ENCODE measurements at places on chromosomes 16 and 17.

- DNase-seq, result no peak
Measured at GRCh38 chr17:61464843-61465180, 12.6 kb downstream of the TBX4 start.

- DNase-seq, result no peak
Measured at GRCh38 chr17:73924114-73924908, 279.2 kb upstream of the RPL38 start.

GRCh38 chr17:28949185-28950016 is 1.9 kb downstream of the PHF12 start:
- DNase-seq, result peak; percentile 74

- DNase-seq, result no peak
Measured at GRCh38 chr17:45366691-45367090, 49.9 kb upstream of the MAP3K14 start.

DNA sequence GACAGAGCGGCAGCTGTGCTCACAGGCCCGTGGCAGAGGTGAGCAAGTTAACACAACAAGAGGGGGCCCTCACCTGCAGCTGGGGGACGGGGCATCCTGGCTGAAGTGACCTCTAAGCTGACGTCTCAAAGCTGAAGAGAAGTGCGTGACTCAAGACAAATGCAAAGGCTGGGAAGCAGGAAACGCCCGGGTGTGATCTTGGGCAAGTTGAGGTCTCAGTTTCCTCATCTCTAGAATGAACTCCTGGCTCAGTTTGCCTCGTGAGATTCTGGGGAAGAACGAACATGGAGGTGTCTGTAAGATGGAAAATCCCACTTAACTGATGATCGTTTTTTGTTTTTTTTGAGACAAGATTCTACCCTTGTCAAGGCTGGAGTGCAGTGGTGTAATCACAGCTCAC is 40.1 kb upstream of the C1QL1 start:
- no peak for DNase-seq

- no peak for DNase-seq
Measured at GRCh38 chr16:57194512-57194911, 8.4 kb downstream of the RSPRY1 start.

DNA sequence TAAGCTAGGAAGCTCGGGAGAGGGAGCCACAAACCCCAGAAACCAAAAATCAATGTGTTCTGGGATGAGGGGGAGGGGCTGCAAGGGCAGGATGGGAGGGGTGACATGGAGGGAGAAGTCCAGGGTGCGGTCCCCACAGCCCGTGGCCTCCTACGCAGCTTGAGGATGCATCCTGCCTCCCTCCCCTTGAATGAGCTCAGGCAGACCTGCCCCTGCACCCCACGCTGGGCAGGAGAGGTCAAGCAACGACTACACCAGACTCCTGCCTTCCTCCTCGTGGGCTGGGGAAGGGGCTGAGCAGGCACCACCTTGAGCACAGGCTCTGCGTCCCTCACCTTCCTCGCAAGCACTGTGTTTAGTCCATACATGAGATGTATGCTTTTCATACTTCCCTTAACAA is 3.9 kb downstream of the ANKRD13B start:
- DNase-seq, result peak; percentile 30

GRCh38 chr16:75198135-75198600 is 8.8 kb downstream of the CTRB2 start:
- DNase-seq, result no peak

GRCh38 chr17:55717898-55718735 is 4.5 kb downstream of the TMEM100 start:
- peak; percentile 92 for DNase-seq

DNA sequence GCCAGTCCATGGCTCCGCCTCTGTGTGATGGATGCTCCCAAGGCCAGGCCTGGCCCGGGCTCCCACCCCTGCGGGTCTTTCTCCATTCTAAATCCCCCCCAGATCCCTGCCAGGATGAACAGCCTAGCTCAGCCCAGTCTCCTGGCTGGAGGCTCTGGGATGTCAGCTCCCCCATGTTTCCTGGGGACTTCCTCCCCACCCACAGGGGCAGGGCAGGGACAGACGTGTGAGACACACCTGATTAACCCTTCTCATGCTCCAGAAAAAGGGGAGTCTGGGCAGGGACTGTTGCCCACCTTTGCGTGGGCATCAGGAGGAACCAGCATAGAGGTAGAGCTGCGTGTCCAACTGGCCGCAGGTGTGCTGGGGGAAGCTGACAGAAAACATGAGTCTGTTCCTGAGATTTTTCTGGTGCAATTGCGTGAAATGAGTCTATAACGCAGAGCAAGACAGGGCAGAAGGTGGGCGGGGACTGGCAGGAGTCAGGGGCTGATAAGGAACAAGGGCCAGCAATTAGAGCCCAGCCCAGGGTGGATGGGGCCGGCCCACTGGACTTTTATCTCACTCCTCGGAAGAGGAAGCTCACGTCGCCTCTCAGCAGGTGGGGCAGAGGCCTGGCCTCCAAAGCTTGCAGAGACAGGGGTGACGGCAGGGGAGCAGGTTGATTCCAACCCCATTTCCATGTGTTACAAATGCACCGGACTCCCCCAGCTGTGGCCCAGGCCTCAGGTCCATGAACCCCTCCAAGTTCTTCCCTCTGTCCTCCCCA is 238.2 kb downstream of the RBFOX3 start:
- no peak for DNase-seq

- no peak for DNase-seq
Measured at GRCh38 chr17:81418710-81419318, 23.6 kb downstream of the BAHCC1 start.

- peak; percentile 70 for DNase-seq
Measured at GRCh38 chr16:81366316-81366932, 51.7 kb downstream of the GAN start.

DNA sequence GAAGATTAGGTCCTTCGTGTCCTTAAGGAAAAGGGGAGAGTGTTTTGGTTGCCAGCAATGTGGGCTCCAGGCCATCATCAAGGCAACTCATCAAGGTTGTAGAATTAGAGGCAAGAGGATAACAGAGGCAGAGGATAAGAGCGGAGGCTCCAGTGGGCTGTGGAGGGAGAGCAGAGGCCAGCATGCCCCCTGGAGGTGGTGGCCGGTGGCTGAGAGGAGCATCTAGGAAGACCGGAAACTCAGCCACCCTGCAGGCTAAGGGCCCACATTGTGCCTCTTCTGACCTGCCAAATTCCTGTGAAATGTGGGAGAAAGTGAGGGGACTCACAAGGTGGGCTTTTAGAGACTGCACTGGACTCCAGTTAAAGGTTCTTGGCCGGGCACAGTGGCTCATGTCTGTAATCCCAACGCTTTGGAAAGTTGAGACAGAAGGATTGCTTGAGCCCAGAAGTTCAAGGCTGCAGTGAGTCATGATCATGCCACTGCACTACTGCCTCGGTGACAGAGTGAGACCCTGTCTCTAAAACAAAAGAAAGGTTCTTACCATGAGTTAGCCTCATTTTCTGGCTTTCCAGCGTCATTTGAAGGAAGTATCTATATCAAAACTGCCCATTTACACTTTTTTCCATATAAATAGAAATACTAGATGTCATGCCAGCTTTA is 62.7 kb upstream of the ADORA2B start:
- peak; percentile 69 for DNase-seq

GRCh38 chr17:77696151-77696720 is 262.3 kb upstream of the TNRC6C start:
- DNase-seq, result peak; percentile 65

GRCh38 chr17:35738519-35739133 is 7.2 kb downstream of the RASL10B start:
- DNase-seq, result no peak

GRCh38 chr17:909642-910323 is 69.8 kb downstream of the NXN start:
- DNase-seq, result no peak

- no peak for DNase-seq
Measured at GRCh38 chr16:58035356-58036170, 10.0 kb downstream of the MMP15 start.

- no peak for DNase-seq
Measured at GRCh38 chr17:62134397-62134796, 69.3 kb upstream of the MED13 start.

- DNase-seq, result no peak
Measured at GRCh38 chr16:3865241-3865640, 15.3 kb downstream of the CREBBP start.

DNA sequence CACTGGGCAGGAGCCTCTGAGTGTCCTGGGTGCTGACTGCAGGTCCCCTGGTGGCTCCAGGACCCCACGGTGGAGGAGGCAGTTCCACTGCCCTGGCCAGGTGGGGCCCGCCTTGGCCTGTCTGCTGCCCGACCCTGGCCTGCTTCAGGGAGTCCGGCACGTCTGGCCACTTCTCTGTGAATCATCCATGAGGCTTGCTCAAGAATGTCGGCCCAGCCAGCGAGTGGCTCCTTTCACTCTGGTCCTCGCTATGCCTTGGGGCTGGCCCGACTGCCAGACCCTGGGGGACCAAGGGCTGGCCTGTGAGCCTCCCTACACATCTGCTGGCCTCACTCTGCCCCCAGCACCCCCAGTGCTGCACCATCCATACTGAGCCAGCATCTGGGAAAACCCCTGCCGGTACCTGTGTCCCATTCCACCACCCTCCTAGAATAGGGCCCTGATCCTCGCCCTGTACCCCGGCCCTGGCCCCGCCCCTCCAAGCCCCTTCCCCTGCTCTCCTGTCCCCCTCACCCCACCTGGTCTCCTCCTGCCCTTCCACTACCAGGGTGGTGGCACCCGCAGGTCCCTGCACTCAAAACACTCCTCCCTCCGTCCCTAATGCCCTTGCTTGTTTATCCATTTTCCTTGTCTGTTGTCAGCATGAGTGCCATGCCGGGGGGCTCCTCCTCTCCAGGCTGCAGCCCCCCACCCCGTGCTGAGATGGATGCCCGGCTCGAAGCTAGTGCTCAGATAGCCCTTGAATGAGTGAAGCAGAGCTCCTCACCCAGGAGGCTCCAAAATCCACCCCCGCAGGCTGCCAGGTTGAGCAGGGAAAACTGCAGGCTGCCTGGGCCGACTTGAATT is 35.5 kb downstream of the ADCY7 start:
- DNase-seq, result no peak

DNA sequence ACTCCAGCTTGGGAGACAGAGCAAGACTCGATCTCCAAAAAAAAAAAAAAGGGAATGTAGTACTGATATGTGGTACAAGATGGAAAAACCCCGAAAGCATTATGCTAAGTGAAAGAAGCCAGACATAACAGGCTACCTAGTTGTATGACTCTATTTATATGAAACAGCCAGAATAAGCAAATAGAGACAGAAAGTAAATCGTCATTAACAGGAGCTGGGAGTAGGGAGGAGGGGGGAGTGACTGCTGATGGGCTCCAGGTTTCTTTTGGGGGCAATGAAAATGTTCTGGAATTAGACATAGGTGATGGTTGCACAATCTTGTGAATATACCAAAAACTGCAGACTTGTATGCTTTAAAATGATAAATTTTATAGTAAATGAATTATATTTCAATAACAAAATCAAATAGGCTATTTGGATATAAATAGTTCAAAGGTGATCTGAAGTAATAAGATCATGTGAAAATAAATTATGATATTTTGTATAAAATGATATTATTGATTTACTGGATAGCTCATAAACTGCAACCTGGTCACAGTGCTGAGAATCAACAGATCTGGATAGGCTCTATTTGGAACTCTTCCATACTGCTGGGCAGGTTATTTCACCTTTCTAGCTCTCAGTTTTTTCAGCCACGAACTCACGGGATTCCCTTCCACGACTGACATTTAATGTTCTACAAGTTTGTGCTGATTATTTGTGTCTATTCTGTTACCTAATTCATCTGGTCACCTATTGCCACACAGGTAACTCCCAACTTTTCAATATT is 27.1 kb downstream of the ZNF652 start:
- DNase-seq, result no peak

GRCh38 chr17:44217738-44218343 is 1.6 kb downstream of the UBTF start:
- DNase-seq, result peak; percentile 30

DNA sequence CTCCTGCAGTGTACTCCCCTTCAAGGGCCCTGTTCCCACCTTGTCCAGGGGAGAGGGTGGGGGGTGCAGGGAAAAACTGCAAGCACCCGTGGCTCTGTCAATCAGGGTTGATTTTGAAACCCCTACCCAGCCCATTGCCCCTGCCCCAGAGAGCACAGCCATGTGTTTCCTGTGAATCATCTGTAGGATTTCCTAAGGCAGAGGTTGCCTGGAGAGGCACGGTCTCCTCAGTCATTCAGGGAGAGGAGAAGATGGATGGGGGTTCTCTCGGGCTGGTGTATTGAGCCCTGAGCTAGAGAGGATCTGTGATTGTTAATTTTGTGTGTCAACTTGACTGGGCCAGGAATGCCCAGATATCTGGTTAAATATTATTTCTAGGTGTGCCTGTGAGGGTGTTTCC is 3.5 kb upstream of the AGRP start:
- no peak for DNase-seq

DNA sequence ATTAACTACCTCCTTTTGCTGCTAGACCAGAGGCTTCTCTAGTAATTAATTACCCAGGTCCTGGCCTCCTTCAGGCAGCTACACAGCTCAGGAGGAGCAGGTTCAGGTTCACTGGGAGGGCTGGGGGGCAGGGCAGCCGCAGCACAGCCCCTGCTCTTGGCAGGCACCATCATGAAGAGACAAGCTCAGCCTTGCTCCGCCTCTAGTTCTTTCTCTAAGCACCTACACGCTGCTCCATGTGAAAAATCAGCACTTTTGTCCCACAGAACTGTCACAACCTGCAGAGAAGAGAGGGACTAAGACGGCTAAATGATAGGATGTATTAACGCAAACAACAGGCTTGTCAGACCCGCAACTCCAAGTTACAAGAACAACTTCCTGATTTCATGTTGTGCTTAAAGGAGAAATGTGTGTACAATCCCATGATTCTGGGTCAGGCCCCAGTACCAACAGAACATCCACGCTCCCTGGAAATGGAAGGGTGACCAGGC is 53.4 kb downstream of the GRB2 start:
- peak; percentile 78 for DNase-seq

- DNase-seq, result no peak
Measured at GRCh38 chr16:78303946-78304345, 204.5 kb downstream of the WWOX start.

GRCh38 chr17:82905130-82905529 is 65.3 kb upstream of the ZNF750 start:
- DNase-seq, result no peak

GRCh38 chr16:24850289-24850938 is 4.7 kb downstream of the SLC5A11 start:
- no peak for DNase-seq

DNA sequence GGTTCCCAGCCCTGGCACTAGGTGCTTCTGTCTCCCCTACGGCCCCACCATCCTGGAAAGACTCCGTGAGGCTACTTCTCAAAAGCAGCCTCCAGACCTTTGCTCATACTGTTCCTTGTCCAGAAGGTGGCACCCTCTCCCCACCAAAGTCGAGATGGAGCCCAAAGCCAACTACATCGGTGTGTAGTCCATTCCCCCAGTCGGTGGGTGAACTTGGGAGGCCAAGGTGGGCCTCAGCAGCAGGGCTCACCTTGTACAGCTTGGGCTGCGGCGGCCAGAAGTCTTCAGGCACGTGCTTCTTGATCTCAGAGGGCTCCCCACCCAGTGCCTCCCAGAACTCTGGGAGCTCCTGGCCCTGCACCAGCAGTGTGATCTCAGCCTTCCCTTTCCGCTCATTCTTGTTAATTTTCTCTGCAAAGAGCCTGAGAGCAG is 10.2 kb downstream of the FLII start:
- peak; percentile 83 for DNase-seq

DNA sequence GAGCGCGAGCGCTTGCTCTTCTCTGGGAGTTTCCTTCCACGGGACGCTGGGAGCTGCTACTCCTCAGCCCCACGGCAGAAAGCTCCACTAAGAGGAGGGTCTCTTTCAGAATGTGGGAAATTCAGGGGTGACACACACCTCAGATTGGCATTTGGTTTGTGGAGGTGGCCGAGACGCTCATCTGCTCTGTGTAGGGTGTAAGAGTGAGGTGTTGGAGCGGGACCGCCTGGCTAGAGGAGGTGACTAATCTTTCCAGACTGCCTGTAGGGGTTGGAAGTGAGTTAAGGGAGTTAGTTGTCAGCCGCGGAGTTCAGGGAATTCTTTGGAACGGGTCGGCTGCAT is 735 bp downstream of the PSMD11 start:
- DNase-seq, result peak; percentile 55
